Stimulated activated CD8-positive, alpha-beta memory T cell treated with anti-CD3 and anti-CD28 coated beads, Interleukin-2, amount 100 ng/mL, for 1 hour (primary cell): ENCODE measurements at places on chromosomes 5 and 9.

DNA sequence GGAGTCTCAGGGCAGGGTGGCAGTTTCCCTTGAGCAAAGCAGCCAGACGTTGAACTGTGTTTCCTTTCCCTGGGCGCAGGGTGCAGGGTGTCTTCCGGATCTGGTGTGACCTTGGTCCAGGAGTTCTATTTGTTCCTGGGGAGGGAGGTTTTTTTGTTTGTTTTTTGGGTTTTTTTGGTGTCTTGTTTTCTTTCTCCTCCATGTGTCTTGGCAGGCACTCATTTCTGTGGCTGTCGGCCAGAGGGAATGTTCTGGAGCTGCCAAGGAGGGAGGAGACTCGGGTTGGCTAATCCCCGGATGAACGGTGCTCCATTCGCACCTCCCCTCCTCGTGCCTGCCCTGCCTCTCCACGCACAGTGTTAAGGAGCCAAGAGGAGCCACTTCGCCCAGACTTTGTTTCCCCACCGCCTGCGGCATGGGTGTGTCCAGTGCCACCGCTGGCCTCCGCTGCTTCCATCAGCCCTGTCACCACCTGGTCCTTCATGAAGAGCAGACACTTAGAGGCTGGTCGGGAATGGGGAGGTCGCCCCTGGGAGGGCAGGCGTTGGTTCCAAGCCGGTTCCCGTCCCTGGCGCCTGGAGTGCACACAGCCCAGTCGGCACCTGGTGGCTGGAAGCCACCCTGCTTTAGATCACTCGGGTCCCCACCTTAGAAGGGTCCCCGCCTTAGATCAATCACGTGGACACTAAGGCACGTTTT, 3.5 kb upstream of the PHYHD1 start:
- no peak for DNase-seq

- DNase-seq = no peak
Measured at GRCh38 chr9:85303757-85304134, 438.0 kb downstream of the AGTPBP1 start.

DNA sequence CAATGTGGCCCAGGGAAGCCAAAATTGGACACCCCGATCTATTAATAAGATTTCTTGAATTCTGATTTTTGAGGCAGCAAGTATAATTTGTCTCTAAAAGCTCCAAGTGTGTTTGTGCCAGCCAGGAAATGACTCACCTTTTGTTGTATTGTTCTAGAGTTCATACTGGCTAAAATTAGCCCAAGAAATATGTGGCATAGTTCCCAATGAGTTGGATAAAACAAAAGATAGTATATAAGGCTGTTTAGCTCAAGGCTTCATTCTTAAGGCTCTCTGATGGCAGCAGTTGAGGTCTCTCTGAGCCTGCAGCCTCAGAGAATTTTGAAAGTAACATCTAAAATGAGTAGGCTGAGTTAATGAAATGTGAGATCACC, 21.6 kb downstream of the HMGXB3 start:
- DNase-seq = no peak

- DNase-seq = no peak
Measured at GRCh38 chr9:8613346-8613825, 813.8 kb upstream of the DMAC1 start.

GRCh38 chr5:65992630-65993029, 66.3 kb downstream of the ERBIN start:
- DNase-seq = no peak

GRCh38 chr5:179516221-179516620, 34.1 kb upstream of the RUFY1 start:
- DNase-seq = no peak

GRCh38 chr5:43563321-43563720, 6.4 kb upstream of the PAIP1 start:
- no peak for DNase-seq

DNA sequence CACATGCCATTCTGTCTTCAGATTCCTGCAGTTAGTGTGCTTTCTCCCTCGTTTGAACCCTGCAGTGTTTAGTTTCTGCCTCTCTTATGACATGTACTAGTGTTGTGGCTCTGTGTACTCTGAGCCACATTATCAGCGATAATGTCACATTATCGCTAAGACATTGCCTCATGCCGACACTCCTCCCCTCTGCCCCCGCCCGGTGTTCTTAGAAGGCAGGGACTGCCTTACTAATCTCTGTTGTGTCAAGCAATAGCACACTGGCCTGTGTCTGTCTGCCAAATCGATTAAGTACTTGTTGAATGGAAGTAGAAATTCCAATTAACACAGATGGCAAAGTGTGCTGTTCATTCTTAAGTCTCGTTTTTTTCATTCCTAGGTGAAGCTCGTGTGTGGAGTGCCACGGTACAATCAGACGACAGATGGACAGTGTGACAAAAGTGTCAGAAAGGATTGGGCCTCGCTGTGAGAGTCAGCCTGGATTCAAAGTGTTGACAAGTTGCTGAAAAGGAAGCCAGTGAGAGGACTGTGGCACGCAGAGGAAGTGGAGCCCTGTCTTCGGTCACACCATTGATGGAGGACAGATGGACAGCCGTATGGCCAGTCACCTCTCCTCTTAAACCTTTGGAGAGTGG, 10.5 kb downstream of the PIK3R1 start:
- DNase-seq = no peak

DNA sequence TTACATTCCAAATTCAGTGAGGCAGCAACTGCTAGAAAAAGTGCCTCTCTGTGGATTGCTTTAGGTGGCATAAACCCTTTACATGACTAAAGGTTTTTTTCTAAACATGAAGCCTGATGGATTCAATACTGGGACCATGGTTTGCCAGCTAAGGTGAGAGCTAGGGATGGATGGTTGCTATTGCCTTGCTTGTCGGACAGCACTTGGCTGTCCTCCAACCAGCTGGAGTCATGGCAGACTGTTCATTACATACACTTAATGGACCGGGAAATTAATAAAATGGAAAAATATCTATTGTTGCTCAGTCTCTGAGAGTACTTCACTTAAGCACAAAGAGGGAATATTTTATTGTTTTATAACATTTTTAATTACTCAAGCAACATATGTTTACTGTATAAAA, 116.9 kb upstream of the TRPC7 start:
- no peak for DNase-seq

DNA sequence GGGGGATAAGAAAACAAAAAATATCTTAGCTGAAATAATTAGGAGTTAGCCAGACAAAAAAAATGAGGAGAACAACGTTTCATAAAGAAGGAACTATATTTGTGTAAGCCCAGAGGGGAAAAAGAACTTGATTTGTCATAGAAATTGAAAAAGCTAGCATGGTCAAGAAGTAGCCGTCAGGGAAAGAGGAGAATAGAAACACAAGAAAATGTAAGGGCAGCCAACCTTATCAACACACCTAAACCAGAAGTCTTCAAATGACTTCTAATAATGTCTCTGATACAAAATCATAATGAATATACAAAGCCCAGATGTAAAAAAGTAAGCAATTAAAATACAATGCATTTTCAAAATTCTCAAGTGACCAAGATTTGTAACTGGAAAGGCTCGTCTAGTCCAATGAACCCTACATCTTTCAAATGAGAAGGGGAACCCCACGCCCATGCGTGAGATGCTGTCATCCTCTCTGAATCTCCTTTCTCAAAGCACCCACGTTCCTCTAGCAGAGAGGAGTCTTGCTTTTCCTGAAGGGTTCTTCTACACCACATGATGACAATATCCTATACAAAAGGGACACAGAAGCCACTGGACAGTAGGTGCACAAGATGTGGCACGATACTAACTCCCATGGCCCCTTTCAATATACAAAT, 103.7 kb downstream of the ARL15 start:
- DNase-seq = no peak

DNA sequence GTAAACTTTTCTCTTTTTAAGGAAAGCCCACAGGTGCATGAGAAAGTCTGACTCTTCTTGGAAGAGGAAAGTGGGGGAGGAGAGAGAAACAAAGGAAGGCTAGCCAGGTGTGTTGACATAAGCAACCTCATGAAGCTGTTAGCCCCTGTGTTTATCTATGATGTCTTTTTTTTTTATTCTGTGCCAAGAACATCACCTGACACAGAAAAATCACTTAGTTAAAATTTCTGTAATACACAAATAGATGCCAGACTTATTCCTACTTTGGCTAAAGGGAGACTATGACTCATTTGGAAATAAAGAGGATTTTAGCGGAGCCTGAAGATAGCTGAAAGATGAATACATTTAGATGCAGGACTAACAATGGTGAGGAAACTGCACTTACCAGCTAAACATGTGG, 58.3 kb downstream of the BAAT start:
- DNase-seq = no peak

- DNase-seq = no peak
Measured at GRCh38 chr5:79663212-79663611, 26.4 kb upstream of the CMYA5 start.

GRCh38 chr9:37790096-37790495, 5.2 kb upstream of the EXOSC3 start:
- no peak for DNase-seq

DNA sequence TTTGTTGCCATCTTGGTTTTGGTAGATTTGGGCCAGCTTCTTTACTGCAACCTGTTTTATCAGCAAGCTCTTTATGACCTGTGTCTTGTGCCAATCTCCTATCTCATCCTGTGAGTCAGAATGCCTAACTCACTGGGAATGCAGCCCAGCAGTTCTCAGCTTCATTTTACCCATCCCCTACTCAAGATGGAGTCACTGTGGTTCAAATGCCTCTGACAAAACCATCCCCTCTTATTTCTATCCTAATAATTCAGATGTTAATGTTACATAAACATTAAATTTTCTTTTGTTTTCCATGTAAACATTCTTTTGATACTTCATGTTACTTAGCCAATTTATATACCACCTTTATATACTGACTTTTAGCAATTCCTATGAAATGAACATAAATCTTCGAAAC, 746.3 kb downstream of the CDH18 start:
- DNase-seq = no peak

DNA sequence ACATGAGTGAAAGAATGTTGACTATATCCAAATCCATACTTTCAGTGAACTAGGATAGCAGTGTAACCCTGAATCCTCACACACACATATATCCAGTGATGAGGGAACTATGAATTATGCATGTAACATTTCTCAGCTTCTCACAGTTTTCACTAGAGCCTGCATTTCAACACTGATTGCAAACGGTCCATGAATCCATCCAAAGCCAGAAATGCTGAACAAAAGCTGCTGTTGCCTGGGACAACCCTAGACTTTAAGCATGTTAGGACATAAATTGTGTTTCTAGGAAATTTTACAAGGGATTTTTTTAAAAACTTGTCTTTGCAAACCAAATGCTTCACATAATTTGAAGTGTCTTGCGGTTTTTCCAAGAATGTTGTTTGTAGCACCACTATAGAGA, 2010.0 kb upstream of the WWC1 start:
- DNase-seq = no peak

GRCh38 chr9:136943291-136944211, 987 bp downstream of the FBXW5 start:
- DNase-seq = no peak
